NCI-H460 (cell line): ENCODE measurements at places on chromosomes 13 and 19.

GRCh38 chr19:17605117-17605516 is 49.7 kb downstream of the COLGALT1 start:
- DNase-seq = no peak

DNA sequence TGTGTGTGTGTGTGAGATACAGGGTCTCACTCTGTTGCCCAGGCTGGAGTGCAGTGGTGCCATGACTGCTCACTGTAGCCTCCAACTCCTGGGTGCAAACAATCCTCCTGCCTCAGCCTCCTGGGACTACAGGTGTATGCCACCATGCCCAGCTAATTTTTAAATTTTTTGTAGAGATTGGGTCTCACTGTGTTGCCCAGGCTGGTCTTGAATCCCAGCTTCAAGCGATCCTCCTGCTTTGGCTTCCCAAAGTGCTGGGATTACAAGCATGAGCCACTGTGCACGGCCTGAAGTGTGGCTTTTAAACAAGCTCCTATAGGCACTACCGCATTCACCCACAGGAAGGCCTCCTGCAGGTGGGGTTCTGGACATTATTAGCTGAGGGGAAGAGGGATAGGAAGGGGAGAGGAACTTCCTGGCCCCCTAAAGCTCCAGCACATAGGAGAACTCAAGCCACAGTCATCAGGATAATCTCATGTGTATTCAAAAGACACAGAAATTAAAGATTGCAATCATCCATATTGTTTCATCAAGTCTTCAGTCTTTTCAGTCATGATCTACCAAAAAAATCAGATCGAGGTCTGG is 24.8 kb upstream of the SLC46A3 start:
- DNase-seq = no peak

DNA sequence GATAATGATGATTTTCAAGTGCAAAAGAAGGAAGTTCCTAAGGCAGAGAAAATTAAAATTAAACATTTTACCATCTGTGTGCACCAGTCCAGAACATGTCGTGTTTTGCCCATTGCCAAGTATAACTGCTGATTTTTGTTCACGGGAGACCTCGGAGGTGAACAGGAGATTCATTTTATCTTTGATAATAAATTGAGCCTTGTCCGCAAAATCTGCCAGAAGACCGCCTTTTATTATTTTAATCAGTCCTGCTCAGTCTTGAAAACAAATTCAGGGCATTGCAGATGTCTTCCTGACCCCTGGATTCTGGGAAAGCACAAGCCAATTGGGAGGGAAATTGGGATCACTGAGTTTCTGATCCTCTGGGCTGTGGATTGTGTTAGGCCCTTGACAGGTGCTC is 165.9 kb downstream of the STK24 start:
- DNase-seq = no peak

DNA sequence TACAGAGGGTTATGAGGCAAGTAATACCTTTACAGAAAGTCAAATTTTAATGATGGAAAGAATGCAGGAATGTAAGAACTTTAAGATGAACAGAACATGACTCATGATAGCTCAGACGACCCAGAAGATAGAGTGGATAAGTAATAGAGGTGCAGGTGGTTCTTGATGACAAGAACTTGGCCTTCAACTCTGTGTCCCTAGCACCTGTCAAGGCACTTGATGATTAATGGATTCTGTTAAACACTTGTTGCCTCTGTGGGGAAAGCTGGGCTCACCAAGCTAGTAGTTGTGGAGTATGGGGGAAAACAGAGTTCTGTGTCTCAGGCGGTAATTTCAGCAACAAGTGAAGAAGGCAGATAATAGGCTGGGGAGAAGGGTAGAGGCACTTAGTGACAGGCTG is 306.2 kb downstream of the ATP8A2 start:
- DNase-seq = no peak

DNA sequence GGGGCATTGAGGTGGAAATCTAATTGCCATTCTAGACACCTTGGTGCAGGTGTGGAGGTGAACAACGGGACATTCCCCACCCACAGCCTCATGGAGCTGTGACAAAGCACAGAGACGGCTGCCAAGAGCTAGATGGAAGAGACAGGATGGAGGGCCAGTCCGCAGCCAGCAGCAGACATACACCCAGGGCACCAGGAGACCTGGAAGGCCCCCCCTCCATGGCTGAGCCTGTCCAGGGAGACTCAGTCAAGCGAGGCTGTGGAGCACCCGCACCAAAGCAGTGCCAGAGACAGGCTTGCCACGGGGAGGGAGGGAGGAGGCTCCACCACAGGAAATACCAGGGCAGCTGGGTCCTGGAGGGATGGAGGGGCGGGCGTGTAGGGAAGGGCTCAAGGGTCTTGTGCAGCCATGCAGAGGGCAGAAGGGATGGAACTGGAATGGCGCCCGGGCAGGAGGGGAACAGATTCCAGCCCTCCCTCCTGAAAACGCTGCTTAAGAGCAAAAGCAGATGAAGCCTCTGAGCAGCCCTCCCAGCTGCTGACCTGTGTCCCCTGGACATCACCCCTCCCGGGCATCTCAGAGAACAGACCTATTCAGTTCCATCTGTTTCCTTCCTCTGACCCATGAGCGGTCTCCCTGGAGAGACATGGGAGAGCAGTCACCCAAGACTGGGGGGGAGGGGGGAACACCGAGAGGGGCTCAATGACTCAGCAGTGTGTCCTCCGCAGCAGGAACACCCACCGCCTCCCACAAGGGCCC is 14.4 kb downstream of the EPS15L1 start:
- no peak for DNase-seq

DNA sequence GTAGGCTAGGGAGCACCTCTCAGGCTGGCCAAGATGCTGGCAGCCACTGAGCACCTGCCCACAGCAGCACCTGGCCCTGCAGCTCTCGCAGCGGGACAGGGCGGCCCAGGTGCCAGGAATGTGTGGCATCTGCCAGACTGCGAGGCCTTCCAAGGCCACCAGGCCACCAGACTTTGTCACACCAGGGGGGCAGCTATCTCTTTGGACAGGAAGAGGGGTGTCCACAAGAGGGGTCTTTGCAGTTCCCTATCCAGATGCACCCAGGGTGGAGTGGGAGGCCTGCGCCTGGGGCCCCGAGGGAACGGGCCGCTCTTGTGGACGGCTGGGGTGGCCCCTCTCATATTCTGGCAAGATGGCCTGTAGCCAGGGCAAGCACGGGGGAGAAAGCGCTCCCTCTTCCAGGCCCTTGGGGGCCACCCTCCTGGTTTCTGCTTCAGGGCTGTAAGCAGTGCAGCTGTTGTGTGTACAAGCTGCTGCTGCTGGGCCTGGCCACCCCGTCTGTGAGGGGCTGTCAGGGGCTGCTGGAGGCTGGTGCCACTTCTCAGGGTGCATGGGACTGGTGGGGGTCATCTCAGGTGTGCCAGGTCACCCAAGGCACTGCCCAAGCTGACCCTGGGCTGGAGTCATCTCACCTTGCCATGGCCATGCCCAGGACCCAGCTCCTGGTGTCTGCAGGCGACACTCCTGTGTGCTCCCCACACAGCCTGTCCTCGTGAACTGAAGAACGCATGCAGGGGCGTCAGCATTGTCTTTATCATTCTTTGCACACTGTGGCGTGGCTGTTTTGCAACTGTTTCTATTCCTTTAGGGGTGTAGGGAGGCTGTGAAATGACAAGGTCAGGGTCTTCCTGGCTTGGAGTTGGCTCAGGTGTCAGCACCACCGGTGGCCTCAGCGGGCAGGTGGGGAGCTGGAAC is 1.8 kb downstream of the TEX29 start:
- DNase-seq = no peak

- no peak for DNase-seq
These were observed 38.3 kb downstream of the ABCC4 start for GRCh38 chr13:95262837-95263384.

DNA sequence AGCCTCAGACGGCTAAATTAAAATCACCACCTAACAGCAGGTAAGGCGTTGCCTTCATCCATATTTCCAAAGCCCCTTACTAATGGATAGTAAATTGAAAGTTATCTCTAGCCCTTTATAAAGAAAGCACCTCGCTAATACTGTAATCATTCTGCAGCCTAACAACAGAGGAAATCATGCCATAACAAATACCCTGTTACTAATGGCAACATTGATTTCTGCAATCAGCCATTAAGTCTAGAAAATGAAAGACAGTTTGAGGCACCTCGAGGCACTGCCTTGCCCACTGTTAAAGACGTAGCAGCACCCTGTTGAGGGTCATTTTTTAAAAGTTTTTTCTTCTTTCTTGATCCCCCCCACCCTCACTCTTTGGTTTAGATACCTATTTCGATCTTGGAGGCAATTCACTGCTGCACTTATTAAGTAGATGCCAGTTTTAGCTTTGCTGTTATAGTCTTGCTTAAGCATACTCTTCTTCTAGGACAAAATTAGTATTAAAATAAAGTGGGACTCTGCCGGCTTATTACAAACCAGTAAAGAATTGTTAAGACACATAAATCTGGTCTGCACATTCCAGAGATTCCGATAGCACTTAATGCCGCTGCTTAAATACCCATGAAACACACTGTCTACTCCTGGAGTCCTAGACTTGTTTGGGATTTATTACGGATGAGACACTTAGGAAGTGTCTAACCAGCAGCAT is 74.8 kb downstream of the ZNF536 start:
- DNase-seq = no peak

- no peak for DNase-seq
These were observed 2.2 kb upstream of the SCN1B start for GRCh38 chr19:35027851-35028599.

- DNase-seq = no peak
These were observed at the start of gene TNFSF13B for GRCh38 chr13:108269601-108270328. TSS of gene TNFSF13B (plus strand) at chr13:108269718. CDS start at chr13:108269896, 178 bp downstream.

- DNase-seq = no peak
These were observed 51.3 kb downstream of the MBNL2 start for GRCh38 chr13:97273341-97273831.

- DNase-seq = no peak
These were observed 24.1 kb downstream of the LGALS16 start for GRCh38 chr19:39679791-39680168.

- DNase-seq = no peak
These were observed 57.8 kb downstream of the MYCBP2 start for GRCh38 chr13:77269141-77269540.

GRCh38 chr13:19795956-19796355 is 13.2 kb upstream of the PSPC1 start:
- no peak for DNase-seq
